ENCODE measurements at places on chromosomes 11 and 22. TPM values are rescaled to one million over a fixed set of nuclear protein-coding genes. Genes with fewer than 3 reads are reported as not detected.

DBX1 gene
- total RNA-seq, result not detected

ZC3H12C gene
- total RNA-seq, result 10.2 TPM

OR5A1 gene
- total RNA-seq, result not detected

RNASEH2C gene
- total RNA-seq, result 39.3 TPM

DNA sequence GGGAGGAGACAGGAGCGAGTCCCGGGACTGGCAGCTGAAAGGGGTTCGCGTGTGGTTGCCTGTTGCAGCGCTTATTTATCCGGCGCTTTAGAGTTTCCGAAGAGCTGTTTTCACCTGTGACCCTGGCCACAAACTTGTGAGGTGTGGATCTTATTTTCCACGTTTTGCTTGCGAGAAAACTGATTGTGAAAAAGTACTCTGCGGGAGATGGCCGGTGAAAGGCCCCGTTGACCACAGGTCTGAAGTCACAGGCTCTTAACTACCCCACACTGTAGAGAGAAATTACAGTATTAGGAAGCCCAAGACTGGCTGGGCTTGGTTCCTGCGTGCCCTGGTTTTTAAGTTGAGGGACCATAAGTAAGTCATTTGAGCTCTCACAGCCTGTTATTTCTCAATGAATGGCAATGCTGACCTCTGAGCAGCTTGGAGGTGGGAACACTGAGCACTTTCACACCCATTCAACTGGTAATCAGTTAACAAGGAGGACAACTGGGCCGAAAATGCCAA, 379 bp upstream of the RAB38 start:
- no peak for DNase-seq

DNA sequence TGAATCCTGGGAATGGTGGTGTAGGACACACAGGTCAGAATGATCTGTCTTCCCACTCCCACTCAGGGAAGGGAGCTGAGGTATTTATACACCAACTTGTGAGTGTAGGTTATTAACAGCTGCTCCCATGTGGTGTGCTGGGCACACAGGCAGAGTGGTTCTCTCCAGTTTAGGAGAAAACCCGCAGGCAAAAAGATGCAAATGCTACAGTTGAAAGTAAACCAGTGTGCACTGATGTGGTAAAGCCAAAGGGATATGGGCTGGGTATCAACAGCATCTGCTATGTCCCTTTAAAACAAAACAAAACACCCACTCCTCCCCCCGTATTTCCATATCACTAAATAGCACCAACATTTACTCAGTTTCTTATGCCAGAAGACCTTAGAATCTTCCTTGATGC, 75.4 kb upstream of the SYT13 start:
- no peak for DNase-seq

DNA sequence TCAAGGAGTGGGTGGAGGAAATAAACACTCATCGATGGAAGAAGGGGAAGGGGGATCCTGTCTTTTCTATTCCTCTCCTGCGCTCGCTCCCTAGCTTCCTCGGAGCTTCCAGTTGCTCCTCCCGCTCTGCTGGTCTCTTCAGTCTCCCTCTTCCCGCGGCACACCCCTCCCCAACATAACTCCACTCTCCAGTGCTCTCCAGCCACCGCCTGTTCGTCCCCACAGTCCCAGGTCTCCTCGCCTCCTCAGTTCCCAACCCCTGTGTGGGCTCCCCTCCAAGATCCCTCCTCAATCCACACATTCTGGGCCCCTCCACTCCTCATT, 438 bp downstream of the ZW10 start:
- DNase-seq, result no peak

DNA sequence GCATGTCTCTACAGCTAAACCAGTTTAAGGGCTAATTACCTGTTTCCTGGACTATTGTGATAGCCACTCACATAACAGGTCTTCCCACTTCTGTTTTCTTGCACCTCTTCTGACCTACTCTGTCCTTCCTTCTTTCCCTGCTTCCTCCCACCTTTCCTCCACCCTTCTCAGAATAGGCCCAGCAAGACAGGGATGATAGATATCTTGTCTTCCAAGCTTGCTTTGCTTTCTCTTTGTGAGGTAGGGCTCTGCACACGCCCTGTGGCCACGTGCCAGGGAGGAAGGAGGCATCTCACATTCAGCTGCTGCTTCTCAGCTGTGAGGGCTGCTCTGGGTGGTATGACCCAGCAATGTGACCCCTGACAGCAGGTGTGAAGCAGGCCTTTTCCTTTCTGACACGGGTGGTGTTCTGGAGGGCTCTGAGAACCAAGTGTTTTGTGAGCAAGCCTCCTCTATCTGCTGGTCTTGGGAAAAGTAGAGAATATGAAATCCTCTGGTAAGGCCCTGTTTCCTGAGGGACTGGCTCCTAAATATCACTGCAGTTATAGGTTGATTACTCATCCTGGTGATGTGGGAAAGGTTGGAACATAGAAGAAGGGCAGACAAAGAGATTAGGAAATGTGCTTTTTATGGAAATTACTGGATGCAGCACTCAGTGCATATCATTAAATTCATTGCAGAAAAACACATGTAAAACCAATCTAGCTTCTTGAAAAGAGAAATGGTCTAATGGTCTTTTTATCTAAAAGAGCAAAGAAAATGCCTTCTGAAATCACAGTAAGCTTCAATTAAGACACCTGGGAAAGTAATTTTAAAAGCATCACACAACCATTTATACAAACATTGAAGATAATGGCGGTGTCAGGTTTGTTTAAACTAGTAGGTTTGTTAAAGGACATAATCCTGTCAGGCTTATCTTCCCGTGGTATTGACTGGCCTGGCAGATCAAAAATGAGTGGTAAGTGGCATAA, 8.5 kb downstream of the AMOTL1 start:
- DNase-seq, result no peak

GRCh38 chr11:3959015-3959902, 103.8 kb downstream of the STIM1 start:
- no peak for DNase-seq

DNA sequence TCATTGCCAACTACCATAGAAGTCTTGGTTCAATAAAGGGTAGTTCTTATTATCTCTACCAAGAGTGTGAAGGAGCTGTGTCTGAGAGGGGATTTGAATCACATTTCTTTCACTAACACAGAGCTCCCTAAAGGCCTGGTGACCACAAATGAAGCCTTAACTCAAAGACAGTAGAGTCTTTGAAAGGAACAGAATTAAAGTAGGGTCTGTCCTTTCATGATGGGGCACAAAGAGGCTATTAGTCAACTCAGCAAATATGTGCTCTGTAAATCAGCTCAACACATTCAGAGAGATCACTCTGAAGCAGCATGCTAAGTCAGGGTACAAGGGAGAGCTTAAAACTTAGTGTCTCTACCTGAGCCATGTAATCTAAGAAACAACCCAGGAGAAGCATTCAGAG, 212.4 kb upstream of the SYN3 start:
- no peak for DNase-seq

- no peak for DNase-seq
These were observed 5.4 kb downstream of the RNF121 start for GRCh38 chr11:71934213-71934612.

GRCh38 chr11:114061681-114062049, 2.2 kb downstream of the ZBTB16 start:
- no peak for DNase-seq

DNA sequence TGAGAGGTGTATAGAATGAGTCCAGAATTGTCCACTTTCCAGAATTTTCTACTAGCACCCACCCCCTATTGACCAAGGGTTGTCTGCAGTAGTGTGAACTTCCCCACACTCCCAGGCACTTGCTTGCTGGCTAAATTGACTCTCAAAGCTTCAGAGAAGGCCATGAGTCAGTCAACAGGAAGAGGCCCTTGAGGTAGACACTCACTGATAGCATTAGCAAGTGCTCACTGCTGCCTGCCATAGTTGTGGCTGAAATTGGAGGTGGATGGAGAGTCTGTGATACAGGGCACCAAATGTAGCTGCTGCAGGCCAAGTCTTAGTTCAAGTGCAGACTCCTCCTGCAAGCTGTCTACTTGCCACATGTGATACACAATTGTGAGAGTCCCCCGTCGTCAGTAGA, 156.8 kb downstream of the SPON1 start:
- no peak for DNase-seq

GRCh38 chr11:66112601-66113499, 42.8 kb downstream of the PACS1 start:
- no peak for DNase-seq

- DNase-seq, result no peak
These were observed 385.1 kb downstream of the CADM1 start for GRCh38 chr11:115119146-115119545.

DNA sequence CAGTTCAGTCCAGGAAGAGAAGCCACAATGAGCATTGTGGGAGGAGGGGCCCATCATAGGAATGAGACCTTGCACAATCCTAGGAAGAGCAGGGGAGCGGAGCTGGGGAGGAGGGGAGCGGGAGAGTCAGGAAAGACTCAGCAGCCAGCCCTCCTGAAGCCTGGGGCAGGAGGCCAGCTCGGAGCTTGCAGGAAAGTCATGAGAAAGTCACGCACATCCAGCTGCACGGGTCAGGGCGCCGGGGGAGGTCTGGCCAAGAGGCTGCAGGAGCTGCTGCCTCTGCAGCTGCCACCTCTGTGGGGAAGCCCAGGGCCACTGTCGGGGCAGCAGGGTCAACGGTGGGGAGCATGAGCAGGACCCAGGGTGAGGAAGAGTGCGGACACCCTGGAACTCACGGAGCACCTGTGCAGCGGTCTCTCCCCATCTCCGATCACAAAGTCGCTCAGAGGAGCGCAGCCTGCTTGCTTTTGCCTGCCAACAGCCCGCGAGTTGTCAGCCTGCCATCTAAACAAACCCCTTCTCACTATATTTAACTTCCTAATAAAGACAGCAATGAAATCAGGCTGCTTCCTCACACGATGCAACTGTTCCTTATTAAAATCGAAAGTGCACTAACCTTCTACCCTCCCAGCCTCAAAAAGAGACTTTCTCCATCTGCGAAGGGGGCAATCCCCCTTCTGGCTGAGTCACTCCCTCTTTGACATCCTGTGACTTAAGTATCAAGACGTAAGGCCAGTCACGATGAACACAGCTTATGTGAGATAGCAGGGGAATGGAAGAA, 52.9 kb upstream of the RTL6 start:
- DNase-seq, result peak; percentile 82

GRCh38 chr11:125874556-125875124, 12.8 kb upstream of the HYLS1 start:
- no peak for DNase-seq

- DNase-seq, result no peak
These were observed 414.0 kb downstream of the MN1 start for GRCh38 chr22:27387561-27387960.

- no peak for DNase-seq
These were observed 163.6 kb downstream of the NTM start for GRCh38 chr11:131533998-131534397.

DNA sequence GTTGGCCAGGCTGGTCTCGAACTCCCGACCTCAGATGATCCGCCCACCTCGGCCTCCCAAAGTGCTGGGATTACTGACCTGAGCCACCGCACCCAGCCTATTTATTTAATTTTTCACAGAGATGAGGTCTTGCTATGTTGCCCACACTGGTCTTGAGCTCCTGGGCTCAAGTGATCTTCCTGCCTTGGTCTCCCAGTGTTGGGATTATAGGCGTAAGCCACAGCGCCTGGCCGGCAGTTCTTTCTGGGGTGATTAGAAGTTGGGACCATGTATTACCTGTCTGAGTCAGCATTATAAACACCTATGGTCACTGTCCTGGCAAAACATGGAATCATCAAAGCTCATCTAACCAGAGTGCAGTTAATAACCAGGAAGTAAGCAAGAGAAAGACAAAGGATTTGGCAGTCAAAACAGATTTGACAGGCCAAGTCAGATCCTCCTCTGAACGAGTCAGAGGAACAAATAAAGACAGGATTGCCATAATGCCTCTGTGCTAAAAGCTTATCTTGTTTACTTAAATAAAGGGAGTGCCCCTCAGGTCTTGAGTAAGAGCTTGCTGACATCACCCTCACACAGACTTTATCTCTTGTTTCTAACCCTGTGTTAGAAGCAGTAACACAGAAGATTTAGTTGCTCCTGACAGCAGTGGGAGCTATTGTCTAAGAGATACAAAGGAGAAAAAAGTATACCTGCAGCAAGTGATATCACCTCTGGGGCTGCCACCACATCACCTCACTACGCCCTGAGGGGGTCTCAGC, 3.7 kb downstream of the SERPIND1 start:
- DNase-seq, result no peak

- DNase-seq, result peak; percentile 44
These were observed 78.4 kb downstream of the BRD1 start for GRCh38 chr22:49749227-49749626.

- DNase-seq, result no peak
These were observed 13.2 kb upstream of the SSTR3 start for GRCh38 chr22:37225481-37225880.

- no peak for DNase-seq
These were observed 405.7 kb downstream of the AASDHPPT start for GRCh38 chr11:106482917-106483785.

GRCh38 chr11:75400146-75400865, 988 bp downstream of the RPS3 start:
- DNase-seq, result no peak

DNA sequence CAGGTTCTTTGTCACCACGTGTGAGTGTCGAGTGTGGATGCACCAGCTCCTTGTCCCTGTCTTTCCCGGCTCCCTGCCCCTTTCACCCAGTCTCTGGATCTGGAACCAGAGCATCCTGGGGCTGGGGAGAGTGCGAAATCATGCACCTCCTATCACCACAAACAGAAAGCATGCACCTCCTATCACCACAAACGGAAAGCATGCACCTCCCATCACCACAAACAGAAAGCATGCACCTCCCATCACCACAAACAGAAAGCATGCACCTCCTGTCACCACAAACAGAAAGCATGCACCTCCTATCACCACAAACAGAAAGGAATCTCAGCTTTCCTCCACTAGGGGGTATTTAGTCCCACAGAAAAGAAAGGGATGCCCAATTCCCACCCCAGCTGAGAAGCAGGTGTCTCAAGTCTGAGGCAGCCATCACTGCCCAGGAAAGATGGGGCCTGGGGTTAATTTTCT, 5.9 kb upstream of the GLB1L3 start:
- DNase-seq, result no peak

DNA sequence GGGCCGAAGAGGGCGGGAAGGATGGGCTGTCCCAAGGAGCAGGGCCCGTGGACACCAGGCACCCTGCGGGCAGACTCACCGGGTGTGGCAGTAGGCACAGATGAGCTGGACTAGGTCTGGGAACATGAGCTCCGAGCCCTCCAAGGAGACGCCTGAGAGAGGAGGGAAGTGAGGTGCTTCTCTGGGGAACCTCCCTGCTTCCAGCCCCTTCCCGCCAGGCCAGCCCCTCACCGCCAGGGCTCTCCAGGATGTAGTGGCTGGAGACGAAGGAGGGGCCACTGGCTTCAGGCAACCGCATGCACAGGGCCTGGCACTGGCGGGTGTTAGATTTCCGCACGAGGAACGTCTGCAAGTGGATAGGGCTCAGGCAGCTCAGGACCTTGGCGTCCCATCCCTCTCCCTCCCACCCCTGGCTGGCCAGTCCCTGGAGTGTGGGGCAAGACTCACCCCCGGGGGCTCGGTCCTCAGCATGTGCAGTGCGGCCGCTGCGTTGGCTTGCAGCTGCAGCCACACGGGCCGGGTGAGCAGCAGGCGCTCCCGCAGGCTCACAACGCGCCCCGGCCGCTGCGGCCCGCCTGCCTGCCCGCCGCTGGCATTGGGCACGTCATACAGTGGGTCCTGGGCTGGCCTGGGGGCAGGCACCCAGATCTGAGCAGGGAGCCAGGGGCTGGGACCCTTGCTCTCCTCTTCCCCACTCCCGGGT, 552 bp downstream of the RIN1 start:
- DNase-seq, result peak; percentile 91
